Fibroblast of skin of abdomen (primary cell): ENCODE measurements at places on chromosomes 1 and 21.

DNA sequence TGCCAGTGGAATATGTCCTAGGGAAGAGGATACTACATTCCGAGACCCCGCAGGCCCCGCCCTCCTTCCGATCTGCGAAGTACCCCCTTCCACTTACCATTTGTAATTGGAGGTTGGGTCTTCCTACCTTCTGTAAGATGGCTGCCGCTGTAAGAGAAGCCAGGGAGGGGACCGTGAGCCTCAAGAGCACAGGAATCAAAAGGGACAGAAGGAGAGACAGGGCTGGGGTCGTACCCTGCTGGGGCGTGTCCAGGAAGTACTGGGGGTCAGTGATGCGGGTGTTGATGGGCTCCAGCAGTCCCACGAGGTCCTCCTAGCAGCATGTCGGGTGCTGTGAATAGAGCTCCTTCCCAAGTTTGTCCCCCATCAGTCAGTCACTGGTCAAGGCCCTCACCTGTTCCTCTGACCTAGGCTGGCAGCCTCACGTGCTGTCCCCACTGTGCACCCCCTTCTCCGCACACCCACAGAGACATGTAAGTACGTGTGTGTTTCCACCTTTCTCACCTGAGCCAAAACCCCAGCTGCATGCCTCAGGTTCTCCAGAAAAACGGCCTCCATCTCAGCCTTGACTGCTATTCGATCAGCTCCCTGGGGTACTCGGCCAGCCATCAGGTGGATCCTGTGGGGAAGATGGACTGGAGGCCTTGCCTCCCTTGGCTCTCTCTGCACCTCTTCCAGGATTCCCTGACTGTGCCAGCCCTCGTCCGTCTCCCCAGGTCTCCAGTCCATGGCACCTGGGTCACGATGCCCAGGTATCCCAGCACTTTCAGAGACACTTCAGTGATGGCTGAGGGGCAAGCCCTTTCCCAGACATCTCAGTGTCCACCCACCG, 1.8 kb downstream of the HYI start:
- no peak for DNase-seq

- DNase-seq: peak; percentile 32
Observed at GRCh38 chr1:59674595-59674994, 140.2 kb upstream of the HOOK1 start.

- DNase-seq: no peak
Observed at GRCh38 chr1:104315823-104316222, 566.1 kb downstream of the AMY1C start.

DNA sequence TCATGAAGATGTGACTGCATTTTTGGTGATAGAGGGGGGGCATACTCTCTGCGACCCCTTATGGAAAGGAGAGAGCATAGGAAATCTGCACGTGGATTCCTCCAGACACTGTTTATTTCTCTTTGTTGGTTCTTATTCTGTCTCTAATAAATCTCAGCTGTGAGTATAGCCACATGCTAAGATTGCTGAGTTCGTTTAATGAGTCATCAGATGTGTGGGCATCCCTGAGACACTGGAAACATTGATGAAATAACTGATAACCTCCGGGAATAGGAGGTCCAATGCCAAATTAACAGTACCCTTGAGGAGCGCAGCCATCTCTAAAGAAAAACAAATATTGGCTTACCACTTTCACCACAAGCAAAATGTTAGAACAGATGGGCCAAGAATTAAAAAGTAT, 880.2 kb upstream of the NEGR1 start:
- peak; percentile 1 for DNase-seq

- no peak for DNase-seq
Observed at GRCh38 chr1:20683614-20684013, 22.4 kb upstream of the DDOST start.

GRCh38 chr1:153485863-153486262, 25.4 kb upstream of the S100A7 start:
- peak; percentile 21 for DNase-seq

DNA sequence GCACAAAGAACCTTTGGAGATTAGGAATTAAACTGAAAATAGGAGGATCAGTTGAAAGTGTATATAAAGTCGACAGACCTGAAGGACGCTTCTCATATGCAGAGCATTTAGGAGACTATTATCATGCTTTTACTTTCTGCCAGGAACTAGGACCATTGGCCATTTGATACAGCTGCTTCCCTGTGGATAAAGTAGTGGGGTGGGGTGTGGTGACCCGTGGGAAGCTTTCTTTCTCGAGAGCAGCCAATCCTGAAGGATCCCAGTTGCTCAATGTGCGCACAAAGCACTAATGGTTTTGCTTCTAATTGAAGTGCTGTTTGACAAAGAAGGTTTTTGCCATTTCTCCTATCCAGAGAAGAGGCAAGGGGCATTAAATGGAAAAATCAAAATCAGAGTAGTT, 14.9 kb upstream of the CD55 start:
- DNase-seq: no peak

GRCh38 chr1:32496127-32496526, 31.3 kb downstream of the ZBTB8B start:
- peak; percentile 61 for DNase-seq
